ENCODE measurements at places on chromosomes 13 and 19. TPM values are rescaled to one million over a fixed set of nuclear protein-coding genes. Genes with fewer than 3 reads are reported as not detected.
A peak's percentile ranks its signal among the peaks of the same experiment; 100 is the strongest.

The ZNF433 gene
- polyA plus RNA-seq: 8.2 TPM

The ZNF578 gene
- 3.1 TPM for polyA plus RNA-seq

GRCh38 chr13:42239644-42240043 lies 32.3 kb upstream of the AKAP11 start:
- no peak for DNase-seq

DNA sequence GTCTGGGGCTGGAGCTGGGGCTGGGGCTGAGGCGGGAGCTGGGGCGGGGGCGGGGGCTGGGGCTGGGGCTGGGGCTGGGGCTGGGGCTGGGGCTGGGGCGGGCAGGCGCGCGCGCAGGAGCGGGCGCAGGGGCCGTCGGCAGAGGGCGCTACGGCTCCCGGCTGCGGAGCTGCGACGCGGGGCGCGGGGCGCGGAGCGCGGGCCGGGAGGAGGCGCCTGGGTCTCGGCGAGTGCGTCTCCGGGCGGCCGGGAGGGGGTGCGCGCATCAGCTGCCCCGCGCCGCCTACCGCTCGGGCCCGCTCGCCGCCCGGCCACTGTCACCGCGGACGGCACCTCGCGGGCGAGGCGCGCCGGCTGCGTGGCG lies 422 bp upstream of the MTUS2 start:
- peak; percentile 54 for DNase-seq

DNA sequence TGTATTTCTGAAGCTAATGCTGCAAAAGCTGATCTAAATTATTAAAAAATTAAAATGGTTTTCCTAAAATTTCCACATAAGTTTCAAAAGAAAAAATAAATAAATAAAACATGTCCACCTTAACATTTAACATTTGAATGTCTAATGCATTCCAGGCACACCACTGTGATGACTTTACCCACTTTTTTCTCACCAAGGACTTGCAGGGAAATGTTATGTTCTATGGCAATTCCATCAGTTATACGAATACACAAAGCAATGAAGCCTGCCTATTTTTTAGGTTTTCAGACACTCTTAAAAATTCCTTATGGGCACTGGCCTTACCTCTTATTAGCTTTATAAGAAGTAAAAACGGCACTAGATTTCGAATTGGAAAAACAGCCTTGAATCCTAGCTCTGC lies 10.2 kb downstream of the TSC22D1 start:
- DNase-seq: no peak

- DNase-seq: no peak
These were observed 106.2 kb downstream of the DNAJC15 start for GRCh38 chr13:43129511-43130110.

DNA sequence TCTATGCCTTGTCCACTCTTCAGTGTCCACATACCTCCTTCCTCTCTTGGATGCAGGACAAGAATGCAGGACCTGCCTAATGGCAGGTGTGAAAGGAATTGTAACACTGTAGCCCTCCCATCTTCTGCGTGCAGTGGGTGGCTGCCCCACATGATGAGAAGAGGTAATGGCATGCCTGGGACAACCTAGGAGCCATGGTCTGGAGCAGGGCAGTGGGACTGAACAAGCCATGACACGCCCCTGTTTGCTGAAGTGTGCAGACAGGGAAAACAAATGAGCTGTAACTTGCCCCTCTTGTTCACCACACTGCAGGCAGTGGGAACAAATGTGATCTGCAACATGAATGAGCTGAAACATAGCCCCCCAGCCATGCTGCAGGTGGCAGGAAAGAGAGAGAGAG lies 192.2 kb downstream of the PCDH17 start:
- DNase-seq: no peak
